Activated naive CD4-positive, alpha-beta T cell treated with anti-CD3 and anti-CD28 coated beads for 36 hours (primary cell): ENCODE measurements at places on chromosomes 6 and 20. TPM values are rescaled to one million over a fixed set of nuclear protein-coding genes. Genes with fewer than 3 reads are reported as not detected.

Gene GLP1R
- 0.07 TPM for total RNA-seq

Gene SLC4A11
- total RNA-seq: 0.72 TPM

Gene TRIM31
- 0.17 TPM for total RNA-seq

Gene TNNC2
- not detected for total RNA-seq

Gene BFSP1
- 0.19 TPM for total RNA-seq
